Activated naive CD8-positive, alpha-beta T cell treated with anti-CD3 and anti-CD28 coated beads, Interleukin-2, amount 50 U/mL, for 24 hours (primary cell): ENCODE measurements at places on chromosomes 12 and 14.

DNA sequence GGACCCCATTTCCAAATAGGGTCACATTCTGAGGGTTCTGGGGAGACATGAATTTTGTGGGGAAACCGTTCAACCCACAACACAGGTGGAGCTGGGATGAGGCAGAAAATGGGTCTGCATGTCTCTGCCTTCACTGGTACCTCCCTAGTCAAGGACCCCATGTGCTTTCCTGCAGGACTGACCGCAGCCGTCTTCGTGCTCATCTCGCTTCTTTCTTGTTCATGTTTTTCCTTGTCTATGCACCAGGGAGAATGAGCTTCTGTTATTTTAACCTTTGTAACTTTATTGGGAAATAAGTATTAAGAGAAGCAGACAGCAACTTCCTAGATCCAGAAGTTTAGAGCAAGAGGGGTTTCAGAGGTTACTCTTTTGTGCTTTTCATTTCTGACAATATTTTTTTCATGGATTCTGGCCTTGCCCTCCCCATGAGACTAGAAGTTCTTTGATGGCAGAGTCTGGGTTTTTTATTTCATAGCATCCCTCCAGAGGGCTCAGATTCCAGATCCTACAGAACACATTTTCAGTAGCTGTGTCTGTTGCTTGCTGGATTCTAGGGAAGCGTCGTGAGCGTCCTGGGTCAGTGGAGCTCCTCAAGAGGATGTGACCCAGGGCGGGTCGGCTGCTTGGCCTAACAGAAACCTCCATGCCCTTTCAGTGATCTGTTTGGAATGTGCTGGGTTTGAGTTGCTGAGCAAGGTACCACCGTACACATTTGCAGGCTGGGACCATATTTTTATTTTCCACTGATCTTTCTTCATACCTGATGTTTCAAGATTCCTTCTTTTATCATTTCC is 104.2 kb downstream of the ADGRD1 start:
- DNase-seq = no peak
- no peak overlapping the region for H3K4me3 ChIP-seq
- no peaks in the 10 kb centered on the region for H3K36me3 ChIP-seq
- no peak overlapping the region for H3K27ac ChIP-seq
- H3K4me1 ChIP-seq = peaks cover 12% of the 10 kb centered on the region
- peaks cover 18% of the 10 kb centered on the region for H3K27me3 ChIP-seq

DNA sequence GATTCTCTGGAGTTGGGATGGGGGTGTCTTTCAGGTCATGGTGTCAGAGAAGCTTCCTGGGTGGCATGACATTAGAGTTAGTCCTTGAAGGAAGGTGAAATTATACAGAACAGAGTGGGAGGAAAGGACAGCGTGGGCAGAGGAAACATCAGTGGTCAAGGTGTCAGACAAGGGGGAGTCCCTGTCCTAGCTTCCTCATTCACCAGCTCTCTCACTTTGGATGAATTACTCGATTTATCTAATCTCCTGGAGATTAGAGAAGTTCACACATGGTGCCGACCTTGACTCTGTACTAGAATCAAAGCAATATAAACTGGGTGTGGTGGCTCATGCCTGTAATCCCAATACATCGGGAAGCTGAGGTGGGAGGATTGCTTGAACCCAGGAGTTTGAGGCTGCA is 492.9 kb downstream of the VRK1 start:
- H3K27ac ChIP-seq = no peak overlapping the region
- no peak overlapping the region for H3K4me3 ChIP-seq
- DNase-seq = peak; percentile 17
- H3K4me1 ChIP-seq = peaks cover 18% of the 10 kb centered on the region

GRCh38 chr12:30828686-30829085 is 73.9 kb upstream of the CAPRIN2 start:
- H3K4me1 ChIP-seq = peaks cover 2% of the 10 kb centered on the region
- H3K27me3 ChIP-seq = peaks cover 23% of the 10 kb centered on the region
- H3K4me3 ChIP-seq = no peak overlapping the region
- no peak for DNase-seq
- H3K36me3 ChIP-seq = no peaks in the 10 kb centered on the region
- no peak overlapping the region for H3K27ac ChIP-seq

DNA sequence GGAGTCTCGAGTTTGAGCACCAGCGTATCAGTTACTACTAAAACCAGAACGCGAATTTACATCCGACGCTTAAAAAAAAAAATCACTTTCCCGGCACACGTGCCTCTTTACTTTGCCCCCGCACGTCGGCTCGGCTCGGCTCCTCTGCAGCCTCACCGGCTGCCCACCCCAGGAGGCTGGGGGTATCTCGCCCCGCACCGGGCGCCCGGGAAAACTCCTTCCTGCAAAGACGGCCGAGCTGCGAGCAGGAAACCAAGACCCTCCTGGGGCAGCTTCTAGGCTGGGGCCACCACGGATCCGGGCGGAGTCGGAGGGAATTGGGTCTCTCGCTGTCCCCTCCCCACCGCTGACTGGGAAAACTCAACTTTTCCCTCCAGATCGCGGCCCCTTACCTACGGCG is 610 bp downstream of the VSIG10 start:
- no peaks in the 10 kb centered on the region for H3K36me3 ChIP-seq
- H3K27ac ChIP-seq = peak overlapping the region; percentile 64
- peak overlapping the region; percentile 81 for H3K4me3 ChIP-seq
- peak; percentile 19 for DNase-seq
- H3K4me1 ChIP-seq = peaks cover 7% of the 10 kb centered on the region
- peaks cover 22% of the 10 kb centered on the region for H3K27me3 ChIP-seq

GRCh38 chr12:77608271-77608824 is 222.3 kb upstream of the NAV3 start:
- H3K4me1 ChIP-seq = no peaks in the 10 kb centered on the region
- H3K4me3 ChIP-seq = no peak overlapping the region
- DNase-seq = no peak
- no peak overlapping the region for H3K27ac ChIP-seq

DNA sequence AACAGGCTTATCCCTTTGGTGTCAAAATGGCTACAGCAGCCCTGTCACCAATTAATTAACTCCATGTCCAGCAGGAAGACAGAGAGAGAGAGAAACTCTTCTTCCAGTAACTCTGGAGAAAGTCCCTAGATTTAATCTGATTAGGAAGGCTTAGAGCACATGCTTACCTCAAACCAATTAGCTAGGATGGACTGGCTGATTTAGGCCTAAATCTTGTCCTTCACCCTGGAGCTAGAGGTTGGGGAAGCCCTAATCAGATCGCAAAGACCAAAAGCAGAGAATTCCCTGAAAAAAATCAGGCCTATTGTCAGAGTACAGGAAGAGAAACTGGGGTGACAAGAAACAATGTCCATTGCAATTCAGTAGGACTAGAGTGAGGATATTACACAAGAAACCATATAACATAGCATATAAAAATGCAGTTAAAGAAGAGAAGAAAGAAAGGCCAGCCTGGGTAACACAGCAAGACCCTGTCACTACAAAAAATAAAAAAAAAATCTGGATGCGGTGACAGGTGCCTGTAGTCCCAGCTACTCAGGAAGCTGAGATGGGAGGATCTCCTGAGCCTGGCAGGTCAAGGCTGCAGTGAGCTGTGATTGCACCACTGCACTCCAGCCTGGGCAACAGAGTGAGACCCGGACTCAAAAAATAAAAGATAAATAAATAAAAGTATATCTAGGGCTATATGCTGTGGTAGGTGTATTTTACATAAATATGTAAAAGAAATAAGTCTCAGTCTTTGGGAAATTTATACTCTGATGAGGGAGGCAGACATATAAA is 34.9 kb upstream of the TUBA1A start:
- H3K27me3 ChIP-seq = no peaks in the 10 kb centered on the region
- H3K4me3 ChIP-seq = no peak overlapping the region
- no peak for DNase-seq
- H3K36me3 ChIP-seq = no peaks in the 10 kb centered on the region
- no peaks in the 10 kb centered on the region for H3K4me1 ChIP-seq
- H3K27ac ChIP-seq = no peak overlapping the region

DNA sequence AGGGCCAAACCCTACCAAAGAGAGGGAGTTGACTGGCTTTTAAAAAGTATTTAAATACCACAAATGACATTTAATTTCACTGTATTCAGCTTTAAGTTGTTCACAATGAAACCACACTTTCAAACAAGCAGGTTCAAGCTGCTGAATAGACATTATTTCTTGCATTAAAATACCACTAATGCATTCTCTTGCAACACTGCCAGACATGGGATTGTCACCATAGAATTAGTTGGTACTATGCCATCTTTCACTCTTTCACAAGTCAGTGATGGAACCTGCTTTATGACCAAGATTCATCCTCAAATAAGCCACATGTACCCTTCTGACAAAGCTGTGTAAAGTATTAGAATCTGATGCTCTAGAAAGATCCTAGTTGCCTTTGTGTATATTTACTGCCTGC is 239.4 kb downstream of the PAWR start:
- H3K27me3 ChIP-seq = no peaks in the 10 kb centered on the region
- no peak overlapping the region for H3K4me3 ChIP-seq
- no peak for DNase-seq
- no peaks in the 10 kb centered on the region for H3K4me1 ChIP-seq
- H3K27ac ChIP-seq = no peak overlapping the region
- no peaks in the 10 kb centered on the region for H3K36me3 ChIP-seq

GRCh38 chr14:69288956-69289705 is 29.2 kb downstream of the GALNT16 start:
- no peaks in the 10 kb centered on the region for H3K4me1 ChIP-seq
- H3K27ac ChIP-seq = no peak overlapping the region
- no peak for DNase-seq
- H3K36me3 ChIP-seq = no peaks in the 10 kb centered on the region
- H3K4me3 ChIP-seq = no peak overlapping the region

DNA sequence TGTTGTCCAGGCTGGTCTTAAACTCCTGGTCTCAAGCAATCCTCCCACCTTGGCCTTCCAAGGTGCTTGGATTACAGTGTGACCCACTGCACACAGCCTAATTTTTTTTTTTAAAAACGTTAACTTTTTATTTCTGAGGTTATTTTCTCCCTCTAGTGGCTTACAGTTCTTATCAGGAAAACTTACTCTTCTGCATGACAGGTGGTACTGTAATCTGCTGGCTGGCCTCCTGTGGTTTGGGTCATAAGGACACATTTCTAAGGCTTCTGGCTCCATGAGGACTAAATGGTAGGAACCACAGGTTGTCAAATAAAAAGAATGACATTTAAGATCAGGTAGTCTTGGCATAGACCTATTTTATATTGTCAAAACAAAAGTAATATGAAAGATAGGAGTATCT is 7.7 kb upstream of the NCKAP1L start:
- H3K27ac ChIP-seq = no peak overlapping the region
- no peaks in the 10 kb centered on the region for H3K27me3 ChIP-seq
- H3K4me1 ChIP-seq = no peaks in the 10 kb centered on the region
- no peak for DNase-seq

DNA sequence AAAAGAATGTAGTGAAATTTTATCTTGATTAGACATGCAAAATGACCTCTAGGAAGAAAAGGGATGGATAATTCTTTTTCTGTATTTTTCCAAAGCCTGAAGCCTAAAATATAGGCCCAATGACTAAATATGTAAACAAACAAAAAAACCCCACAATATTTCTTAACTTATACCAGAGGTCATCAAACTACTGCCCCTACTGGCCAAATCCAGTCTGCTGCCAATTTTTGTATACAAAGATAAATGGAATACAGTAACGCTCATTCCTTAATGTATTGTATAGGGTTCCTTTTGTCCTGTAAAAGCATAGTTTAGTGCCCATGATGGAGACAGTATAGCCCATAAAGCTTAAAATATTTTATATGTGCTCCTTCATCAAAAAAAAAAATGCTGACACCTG is 145.7 kb upstream of the ALG10 start:
- H3K36me3 ChIP-seq = no peaks in the 10 kb centered on the region
- DNase-seq = no peak
- no peaks in the 10 kb centered on the region for H3K4me1 ChIP-seq
- H3K27ac ChIP-seq = no peak overlapping the region
- H3K4me3 ChIP-seq = no peak overlapping the region
- H3K27me3 ChIP-seq = peaks cover 3% of the 10 kb centered on the region

DNA sequence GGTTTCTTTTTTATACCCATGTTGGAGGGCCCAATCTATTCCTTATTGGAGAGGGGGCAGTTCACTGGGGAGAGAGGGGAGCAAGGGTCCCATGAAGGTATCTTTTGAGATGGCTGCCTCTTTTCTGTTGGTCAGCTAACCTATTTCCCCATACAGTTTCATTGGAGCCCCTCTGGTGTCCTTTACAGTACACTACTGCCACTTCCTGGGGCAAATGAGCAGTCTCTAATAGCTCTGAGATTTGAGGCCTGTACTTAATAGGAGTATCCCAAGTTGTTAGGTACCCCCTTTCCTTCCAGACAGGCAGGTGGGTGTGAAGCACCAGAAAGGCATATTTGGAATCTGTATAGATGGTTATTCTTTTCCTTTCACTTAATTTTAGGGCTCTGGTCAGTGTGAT is 41.3 kb upstream of the RNU6-8 start:
- H3K27ac ChIP-seq = no peak overlapping the region
- no peak for DNase-seq
- H3K36me3 ChIP-seq = no peaks in the 10 kb centered on the region
- H3K4me1 ChIP-seq = no peaks in the 10 kb centered on the region

DNA sequence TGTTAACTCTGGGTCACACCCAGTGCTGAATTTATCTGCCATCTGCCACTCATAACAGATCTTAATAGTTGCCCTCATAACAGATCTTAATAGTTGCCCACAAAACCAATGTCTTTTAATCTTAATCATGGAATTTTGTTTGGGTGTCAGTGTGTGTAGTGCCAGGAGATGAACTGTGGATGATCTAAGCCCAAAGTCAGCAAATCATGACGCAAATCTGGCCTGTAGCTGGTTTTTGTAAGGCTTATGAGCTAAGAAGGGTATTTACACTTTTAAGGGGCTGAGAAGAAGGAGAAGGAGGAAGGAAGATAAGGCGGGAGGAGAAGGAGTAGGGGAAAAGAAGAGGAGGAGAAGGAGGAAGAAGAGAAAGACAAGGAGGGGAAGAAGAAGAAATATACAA is 10.0 kb upstream of the IL26 start:
- no peak overlapping the region for H3K4me3 ChIP-seq
- H3K27me3 ChIP-seq = peaks cover 4% of the 10 kb centered on the region
- H3K36me3 ChIP-seq = no peaks in the 10 kb centered on the region

GRCh38 chr12:111409403-111409779 is 3.7 kb downstream of the SH2B3 start:
- H3K27me3 ChIP-seq = no peaks in the 10 kb centered on the region
- peaks cover 77% of the 10 kb centered on the region for H3K4me1 ChIP-seq
- peak overlapping the region; percentile 89 for H3K4me3 ChIP-seq
- no peak for DNase-seq
- H3K36me3 ChIP-seq = peaks cover 30% of the 10 kb centered on the region
